Stimulated activated CD8-positive, alpha-beta memory T cell treated with anti-CD3 and anti-CD28 coated beads, Interleukin-7, amount 100 ng/mL, for 48 hours (primary cell): ENCODE measurements at places on chromosomes 1 and 21.

- DNase-seq: no peak
These were observed 660.7 kb downstream of the LMO4 start for GRCh38 chr1:87989346-87989745.

- no peak for DNase-seq
These were observed 427 bp downstream of the AKR7A2 start for GRCh38 chr1:19311503-19311930.

- DNase-seq: no peak
These were observed 28.9 kb upstream of the H3-3A start for GRCh38 chr1:226033582-226033981.

DNA sequence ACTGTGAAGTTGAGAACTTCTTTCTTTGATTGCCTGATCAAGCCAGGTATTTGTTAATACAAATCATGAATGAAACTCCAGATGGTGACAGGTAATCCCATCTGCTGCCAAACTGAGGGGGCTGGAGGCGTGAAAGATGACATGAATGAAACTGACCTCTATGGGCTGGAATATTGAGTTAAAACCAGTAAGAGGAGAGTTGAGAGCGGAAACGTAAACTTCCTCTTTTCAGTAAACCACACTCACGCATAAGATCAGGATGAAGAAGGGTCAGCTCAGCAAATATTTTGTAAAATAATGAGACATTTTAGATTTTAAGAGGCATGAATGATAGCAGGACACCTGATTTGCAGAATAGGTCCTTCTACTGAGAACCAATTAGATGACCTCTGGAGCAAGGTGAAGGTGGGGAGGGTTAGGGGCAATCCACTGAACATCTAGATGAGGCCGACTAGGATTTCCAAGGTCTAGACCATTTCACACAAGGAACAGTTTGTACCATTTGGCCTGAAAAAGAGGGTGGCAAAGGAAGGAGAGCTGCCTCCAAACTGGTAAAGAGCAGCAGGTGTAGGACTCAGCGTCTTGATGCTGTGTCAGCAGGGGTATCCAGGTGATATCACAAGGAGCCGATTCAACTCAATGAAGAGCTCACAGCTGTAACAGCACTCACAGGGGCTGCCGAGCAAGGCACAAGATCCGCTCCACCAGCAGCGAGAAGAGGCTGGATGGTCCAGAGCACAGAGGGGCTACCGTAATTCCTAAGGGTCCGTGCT is 132.6 kb downstream of the NTPCR start:
- DNase-seq: no peak

DNA sequence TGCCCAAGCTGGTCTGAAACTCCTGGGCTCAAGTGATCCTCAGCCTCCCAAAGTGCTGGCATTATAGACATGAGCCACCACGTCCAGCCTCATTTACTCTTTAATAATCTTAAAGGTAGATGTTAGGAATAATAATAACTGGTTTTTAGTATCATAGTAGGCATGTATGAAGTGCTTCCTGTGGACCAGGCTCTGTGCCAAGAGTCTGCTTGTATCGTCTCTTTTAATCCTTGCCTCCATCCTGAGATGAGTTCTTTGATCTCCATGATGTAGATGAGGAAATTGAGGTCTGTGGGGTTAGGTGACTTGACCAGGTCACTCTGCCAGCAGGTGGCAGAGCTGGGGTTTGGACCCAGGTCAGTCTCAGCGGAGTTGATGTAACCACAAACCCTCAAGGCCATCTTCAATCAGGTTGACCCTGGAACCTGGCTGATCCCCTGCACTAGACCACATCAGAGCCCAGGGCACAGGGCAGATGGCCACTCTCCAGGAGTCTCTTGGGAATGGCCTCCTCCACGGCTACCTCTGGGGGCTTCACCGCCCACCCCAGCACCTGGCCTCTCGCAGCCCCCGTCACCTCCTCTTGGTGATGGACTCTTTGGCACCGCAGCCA is 11.3 kb downstream of the EFHD2 start:
- DNase-seq: no peak

DNA sequence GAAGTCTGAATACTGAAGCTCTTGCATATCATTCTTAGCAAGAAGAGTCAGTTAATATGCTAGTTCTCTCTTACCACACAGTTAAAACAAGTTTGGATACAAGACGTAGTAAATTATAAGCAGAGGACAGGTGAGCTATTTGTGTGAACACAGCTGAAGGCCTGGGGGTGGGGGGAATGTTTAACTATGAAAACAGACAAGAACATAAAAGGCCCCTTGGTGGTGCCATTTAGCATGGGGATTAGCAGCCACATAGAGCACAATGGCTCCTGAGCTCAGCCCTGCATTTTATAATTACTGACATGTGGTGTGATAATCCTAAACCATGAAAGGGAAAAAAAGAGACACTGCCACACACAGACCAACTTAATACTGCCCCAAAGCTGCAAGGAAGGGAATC is 94.8 kb downstream of the TGFBR3 start:
- DNase-seq: no peak

DNA sequence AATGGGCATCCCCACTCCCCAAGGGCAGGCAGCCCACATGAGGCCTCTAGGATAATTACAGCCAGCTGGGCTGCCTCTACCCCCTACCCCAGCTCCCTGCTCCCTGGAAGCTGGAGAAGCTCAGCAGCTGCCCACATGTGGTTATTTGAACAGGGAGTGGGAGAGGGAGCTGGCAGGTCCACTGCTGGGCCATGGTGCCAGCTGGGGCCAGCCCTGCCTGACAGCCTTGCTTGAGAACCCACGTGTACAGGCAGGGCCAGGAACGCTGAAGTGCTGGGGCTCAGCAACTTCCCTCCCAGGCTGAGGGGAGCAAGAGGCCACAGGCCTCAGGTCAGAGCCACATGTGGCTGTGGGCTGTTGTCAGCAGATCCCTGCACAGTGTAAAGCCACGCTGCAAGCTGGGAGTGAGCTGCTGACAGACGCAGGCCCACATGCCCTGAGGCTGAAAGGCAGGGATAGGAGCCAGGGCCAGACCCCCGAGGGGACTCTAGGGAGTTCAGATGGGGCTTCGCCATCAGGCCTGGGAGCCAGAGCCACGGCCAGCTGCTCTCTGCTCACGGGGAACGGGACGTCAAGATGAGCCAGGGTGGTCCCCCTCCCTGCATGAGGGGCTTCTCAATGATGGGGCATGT is 129.0 kb downstream of the SYF2 start:
- DNase-seq: no peak

- DNase-seq: no peak
These were observed 4.8 kb upstream of the CTRC start for GRCh38 chr1:15433471-15433870.

GRCh38 chr1:18285538-18285924 is 177.9 kb downstream of the IGSF21 start:
- no peak for DNase-seq

GRCh38 chr1:107413546-107413945 is 272.7 kb downstream of the NTNG1 start:
- no peak for DNase-seq

DNA sequence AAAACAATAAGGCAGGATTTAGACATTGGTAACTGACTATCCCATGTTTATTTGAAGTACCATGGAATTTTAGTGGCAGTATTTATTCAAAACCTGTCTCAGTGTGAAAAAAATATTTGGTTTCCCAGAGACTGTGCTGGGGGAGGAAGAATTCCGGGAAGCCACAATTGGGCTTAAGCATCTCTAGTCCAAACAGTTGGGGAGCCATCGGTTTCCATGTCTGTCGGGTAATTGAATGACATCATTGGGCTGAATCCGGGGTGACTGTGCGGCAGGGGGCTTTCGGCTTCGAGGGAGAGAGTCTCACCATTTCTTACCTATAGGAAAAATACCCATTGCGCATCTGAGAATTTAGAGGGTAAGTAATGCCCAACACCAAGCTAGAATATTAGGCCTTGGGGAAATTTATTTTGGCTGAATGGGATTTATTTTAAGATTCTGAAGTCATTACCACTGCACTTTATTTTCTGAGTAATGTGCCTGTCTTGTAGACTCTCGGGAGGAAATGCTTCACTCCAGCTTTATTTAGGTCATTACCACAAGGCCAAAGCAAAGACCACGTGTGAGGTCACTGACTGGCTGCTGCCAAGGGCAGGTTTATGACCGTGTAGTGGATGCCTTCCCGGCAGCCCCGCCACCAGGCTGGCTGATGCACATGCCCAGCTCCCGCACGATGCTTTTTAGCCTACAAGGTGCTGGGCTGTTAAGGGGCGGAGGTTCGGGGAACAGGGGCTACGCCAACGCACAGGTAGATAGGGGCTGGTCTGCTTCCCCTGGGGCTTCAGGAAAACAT is 23.1 kb upstream of the UMODL1 start:
- no peak for DNase-seq

DNA sequence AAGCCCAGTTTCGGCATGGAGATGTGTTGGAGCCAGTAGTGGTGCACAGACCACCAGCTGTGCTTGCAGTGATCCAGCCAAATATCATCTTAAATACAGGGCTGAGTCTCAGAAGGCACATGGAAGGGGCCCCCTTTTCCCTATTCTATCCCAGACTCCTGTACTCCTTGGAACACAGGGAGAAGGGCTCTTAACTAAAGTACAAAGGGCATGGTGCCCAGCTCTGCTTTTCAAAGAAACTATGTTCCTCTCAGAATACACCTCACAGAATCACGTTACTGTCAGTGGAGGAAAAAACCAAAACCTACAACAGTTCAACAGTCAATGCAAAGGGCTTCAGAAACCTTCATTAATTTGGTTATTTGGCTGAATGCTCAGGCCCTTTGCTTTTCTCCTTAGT is 180.6 kb upstream of the C1orf105 start:
- no peak for DNase-seq

GRCh38 chr1:2442661-2443060 is 30.3 kb upstream of the PEX10 start:
- DNase-seq: no peak

GRCh38 chr1:216903382-216903740 is 180.1 kb upstream of the ESRRG start:
- DNase-seq: no peak

GRCh38 chr1:156703741-156704140 is 1.6 kb downstream of the CRABP2 start:
- no peak for DNase-seq

GRCh38 chr1:65497256-65497830 is 76.9 kb downstream of the LEPR start:
- no peak for DNase-seq

DNA sequence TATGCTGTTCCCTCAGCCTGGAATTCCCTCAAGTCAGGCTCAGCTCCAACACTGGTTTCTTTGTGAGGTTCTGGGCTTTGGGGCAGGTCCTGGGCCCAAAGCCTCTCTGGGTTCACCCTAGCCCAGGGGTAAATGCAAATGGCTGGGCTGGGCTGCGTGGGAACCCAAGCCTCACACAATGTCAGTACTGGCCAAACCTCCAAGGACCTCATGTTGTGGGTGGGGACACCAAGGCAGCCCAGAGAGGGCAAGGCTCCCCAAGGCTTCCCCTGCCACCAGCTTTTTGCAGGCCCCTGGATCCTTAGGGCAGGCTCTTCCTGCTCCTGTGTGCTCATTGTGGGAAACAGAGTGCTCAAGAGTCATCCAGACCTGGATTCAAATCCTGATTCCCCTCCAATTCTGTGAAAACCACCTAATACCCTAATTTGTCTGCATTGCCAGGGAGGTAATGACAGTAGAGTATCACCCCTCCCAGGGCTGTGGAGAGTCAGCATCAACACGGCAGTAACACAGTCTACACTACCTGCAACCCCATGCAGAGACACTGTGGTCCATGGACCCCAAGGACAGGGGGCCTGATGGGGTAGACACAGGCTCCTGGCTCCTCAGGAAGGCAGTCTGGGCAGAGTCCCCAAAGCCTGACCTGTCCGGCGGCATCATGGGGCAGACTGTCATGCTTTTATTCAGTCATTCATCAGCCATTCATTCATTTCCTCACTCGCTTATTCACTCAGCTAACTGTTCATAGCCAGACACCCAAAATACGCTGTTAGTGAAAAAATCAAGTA is 85.7 kb downstream of the DMRTB1 start:
- DNase-seq: no peak

DNA sequence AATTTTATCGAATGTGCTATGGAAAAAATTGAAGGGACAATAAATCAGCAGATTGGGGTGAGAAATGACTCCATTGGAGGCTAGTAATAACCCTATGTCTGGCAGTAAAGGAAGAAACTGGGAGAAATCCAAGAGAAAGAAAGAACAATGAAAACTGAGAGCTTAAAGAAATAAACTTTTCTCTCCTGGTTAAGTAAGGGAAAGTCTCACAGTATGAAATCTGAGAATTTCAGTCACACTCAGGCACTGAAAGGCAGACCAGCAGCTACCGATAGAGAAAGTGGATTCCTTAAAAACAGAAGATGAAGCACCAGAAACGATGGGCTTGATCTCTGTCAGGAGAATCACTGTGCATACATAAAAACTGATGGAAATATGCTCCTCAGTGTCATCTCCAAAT is 404.2 kb downstream of the PLPP3 start:
- no peak for DNase-seq

- DNase-seq: no peak
These were observed 5.3 kb upstream of the TXNIP start for GRCh38 chr1:146001709-146002108.

DNA sequence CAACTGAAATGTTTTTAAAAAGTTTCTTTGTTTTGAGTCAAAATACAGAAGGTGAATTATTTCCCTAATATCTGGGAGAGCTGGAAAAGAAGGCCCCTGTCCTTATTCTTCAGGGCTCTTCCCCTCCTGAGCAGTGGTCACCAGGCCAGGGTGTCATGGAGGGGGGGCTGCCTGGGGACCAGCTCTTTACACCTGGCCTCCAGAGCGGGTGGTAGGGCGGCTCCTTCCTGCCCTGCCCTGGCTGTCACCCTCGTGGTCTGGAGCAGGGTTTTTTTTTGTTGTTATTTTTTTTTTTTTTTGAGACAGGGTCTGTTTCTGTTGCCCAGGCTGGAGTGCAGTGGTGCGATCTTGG is 6.6 kb downstream of the SKI start:
- DNase-seq: no peak

DNA sequence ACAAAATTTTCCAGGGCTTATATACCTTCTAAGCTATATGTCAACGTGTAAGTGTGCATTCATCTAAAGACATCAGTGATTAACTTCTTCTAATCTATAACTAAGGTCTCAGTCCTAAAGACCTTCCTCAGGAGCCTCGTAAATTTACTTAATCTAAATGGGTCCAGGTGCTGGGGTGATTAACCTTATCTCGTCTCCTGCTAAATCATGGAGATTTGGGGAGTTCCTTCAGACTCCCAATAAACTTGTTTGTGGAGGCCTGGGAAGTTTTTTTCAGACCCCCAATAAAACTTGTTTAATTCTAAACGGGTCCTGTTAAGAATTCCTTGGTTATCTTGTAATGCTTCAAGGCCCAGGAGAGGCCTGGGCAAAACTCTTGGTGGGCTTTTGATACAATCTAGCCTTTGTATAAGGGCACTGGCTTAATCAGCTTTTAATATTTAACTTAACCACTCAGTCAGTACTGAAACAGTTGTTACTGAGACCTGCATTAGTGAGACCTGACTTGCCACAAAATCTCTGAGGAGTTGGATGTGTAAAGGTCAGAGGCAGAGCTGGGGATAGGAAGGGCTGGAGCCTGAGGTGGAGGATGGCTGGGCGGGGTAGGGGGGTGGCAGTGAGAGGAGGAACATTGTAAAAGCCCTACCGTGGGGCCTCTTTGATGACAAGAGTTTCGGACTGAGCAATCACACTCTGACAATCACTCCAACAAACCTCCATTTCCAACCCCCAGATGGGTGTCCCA is 6.2 kb upstream of the HMGCS2 start:
- no peak for DNase-seq

- DNase-seq: no peak
These were observed 19.2 kb upstream of the PTTG1IP start for GRCh38 chr21:44892536-44893277.
